Stimulated activated CD4-positive, alpha-beta T cell treated with anti-CD3 and anti-CD28 coated beads, Interleukin-15, amount 100 ng/mL, for 1 hour (primary cell): ENCODE measurements at places on chromosomes 6 and 20.

- no peak for DNase-seq
Measured at GRCh38 chr6:6689400-6690143, 101.1 kb downstream of the LY86 start.

DNA sequence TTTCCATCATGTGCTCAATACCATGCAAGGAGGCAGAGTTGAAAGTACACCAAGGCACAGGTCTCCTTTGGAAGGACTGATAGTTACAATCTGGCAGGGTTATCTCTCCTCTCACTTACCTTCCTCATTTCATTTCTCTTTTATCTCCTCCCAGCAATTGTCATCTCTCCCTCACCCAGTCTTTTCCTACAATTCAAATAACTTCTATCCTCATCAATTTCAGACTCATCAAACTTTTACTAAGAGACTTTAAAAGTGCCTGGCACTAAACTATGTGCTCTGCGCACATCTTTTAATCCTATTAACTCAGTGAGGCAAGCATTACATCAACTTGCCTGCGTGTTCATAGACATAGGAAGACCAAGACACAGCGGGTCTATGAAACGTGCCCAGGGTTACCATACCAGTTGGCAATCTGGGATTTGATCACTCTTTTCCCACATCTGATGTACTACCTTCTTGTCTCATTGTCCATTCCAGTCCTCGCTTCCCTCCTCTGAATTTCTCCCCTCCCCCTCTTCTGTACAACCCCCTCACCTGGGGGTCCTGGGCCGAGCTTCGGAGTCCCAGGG, 1.2 kb downstream of the VARS1 start:
- no peak for DNase-seq

- DNase-seq: no peak
Measured at GRCh38 chr20:23166563-23166962, 80.4 kb upstream of the CD93 start.

DNA sequence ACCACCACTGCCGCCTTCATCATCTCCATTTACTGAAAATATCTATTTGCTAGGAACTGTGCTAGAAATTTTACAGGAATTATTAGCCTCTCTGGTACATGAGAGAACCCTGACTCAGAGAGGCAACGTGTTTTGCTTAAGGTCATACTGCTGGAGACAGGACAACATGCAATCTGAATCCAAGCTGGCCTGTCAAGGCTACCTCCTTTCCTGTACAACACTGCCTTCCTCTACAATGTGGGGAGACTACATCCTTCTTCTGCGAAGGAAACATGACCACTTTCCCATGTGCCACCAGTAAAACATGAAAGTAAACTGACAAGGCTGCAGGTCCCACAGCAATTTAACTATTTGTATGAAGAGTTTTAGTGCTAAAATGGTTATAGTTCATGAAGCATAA, 200.9 kb downstream of the BACH2 start:
- no peak for DNase-seq

- DNase-seq: no peak
Measured at GRCh38 chr6:159376516-159377158, 207.4 kb downstream of the FNDC1 start.

GRCh38 chr6:74782346-74782745, 423.5 kb downstream of the COL12A1 start:
- no peak for DNase-seq

- DNase-seq: no peak
Measured at GRCh38 chr6:45690846-45691245, 313.1 kb upstream of the SUPT3H start.

- no peak for DNase-seq
Measured at GRCh38 chr6:16230953-16231352, 7.4 kb upstream of the GMPR start.

DNA sequence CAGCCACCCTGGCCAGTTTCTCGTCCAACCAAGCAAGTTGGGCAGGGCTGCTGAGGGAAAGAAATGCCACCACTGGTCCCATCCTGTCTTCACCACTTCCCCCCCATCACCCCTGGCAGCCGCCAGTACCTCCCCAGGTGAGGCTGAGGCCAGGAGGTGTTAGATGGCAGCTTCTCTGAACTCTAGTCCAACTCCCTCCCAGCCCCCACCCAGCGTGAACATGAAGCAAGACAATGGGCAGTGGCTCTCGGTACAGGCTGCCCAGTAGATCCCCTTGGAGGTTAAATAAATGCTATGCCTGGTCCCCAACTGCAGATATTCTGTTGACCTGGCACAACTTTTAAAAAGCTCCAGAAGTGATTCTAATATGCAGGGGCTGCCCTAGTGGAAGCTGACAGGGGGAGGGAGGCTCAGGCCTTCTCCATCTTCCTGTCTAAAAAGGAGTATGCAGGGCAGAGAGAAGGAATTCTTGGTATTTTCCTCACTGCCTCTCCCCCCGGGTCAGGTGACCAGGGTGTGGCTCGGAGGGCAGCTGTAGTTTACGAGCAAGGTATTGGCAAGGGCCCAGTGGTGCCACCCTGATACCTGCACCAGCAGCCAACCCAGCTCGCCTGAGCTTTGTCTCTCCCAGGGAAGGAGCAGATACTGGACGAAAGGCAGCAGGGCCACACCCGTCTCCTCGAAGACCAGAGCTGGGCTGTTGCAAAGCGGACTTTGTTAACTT, 25.7 kb downstream of the KCNK5 start:
- DNase-seq: no peak

GRCh38 chr6:73263570-73263909, 544 bp upstream of the KHDC1 start:
- no peak for DNase-seq

DNA sequence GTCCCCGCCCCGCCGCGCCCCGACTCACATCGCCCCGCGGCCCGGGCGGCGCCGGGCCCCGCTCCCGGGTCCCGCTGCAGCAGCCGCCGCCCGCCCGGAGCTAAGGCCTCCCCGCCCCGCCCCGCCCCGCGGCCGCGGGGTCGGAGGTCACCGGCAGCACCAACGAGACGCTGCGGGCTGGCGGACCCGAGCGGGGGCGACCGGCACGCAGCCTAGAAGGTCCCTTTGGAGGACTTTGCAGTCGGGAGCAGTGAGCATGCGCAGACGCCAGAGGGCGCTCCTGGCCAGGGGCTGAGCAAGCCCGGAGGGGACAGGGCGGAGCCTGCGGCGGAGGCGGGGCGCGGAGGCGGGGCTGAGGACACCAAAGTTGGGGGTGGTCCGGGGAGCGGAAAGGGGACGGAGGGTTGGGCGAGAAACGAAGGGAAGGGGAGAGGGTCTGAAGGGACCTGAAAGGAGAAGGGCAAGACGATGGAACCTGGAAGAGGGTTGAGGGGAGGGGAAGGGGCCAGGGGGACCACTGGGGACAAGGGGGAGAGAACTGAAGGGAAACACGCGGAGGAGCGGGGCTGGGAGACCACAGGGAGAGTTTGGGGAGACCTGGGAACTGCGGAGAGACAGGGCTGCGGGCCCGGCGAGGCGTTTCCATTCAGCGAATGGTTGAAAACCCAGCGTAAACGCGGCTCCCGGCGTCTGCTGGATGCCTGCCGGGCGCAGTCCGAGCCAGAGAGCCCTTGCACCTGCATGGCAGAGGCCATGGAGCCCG, at the start of gene FRS3:
Gene FRS3 (minus strand): TSS at position 113 of the 763 bp plus-strand sequence. CDS start 2,913 bp downstream, outside the sequence.
- DNase-seq: peak; percentile 99

DNA sequence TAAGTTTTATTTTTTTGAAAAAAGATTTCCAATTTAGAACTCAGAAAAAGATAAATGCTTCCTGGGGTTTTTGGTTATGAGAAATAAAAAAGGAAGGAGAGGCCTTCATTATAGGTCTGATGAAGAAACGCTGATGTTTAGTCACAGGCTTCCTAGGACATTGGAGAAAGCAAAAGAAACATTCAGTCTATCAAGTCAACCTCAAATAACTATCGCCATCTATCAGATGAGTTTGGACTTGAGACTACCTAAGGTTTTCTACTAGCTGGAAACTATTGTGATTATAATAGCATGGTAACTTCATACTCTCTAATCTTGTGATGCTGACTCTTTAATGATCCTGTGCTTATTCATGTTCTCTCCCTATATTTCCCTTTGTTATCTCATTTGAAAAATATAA, 171.3 kb downstream of the TPBG start:
- no peak for DNase-seq

DNA sequence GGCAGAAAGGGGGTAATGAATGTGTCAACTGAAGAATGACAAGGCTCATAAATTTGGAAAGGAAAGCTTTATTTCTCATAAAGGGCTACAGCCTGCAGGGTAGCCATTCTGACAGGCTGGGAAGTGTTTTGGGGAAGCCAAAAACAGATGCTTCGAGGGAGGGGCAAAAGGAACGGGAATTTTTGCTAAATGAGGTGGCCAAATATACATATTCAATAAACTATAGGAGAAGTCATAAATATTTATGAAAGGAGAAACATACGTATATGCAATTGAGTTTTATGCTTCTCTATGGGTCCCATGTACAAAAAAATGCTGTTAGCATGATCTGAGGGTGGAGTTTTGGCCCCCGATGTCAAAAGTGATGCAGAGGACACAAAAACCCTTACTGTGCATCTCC, 180.7 kb downstream of the FNDC1 start:
- no peak for DNase-seq

DNA sequence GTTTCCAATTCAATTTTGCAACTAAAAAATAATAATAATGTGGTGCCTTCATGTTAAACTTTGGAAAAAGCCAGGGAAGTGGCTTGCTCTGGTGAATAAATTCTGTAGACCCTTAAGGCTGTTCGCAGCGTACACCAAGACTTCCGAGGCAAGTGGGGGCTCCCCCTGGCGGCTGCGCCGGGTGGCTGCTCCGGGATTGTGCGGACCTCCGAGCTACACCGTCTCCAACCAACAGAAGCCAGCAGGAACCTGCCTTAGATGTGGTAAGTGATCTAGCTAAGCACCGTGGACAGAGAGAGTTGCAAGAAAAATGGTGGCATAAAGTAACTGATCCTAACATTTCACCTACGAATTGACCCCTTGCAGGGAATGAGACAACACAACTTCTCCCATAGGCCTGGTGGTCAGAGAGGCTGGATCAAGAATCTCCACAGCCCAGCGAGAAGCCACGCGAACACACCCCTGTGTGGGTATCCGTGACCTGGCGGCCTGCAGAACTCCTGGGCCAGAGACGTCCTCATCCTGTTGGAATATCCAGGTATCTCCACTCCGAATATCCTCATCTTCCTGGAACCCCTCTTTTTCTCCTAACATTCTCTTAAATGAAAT, 69.6 kb downstream of the TBXT start:
- peak; percentile 46 for DNase-seq

DNA sequence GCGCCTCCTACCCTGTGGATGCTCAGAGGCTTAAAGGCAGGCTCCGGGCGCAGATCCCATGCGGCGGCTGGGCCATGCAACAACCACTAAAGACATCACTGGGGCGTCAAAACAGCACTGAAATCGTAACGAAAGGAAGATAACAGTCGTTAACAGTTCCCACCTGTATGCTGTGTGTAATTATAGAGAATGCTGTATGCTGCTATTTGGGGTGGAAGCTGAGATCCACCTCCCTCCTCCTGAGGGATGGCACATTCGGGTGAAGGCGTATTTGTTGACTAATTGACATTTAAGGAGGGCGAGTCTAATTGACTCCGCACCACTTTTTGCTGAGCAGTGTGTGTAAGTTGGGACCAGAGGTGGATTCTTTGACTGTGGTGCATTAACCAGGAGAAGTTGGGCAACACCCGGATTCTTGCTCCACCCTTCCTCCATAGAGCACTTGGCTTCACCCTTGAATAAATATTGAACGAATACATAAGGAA, 687 bp downstream of the SLC35A1 start:
- DNase-seq: no peak

DNA sequence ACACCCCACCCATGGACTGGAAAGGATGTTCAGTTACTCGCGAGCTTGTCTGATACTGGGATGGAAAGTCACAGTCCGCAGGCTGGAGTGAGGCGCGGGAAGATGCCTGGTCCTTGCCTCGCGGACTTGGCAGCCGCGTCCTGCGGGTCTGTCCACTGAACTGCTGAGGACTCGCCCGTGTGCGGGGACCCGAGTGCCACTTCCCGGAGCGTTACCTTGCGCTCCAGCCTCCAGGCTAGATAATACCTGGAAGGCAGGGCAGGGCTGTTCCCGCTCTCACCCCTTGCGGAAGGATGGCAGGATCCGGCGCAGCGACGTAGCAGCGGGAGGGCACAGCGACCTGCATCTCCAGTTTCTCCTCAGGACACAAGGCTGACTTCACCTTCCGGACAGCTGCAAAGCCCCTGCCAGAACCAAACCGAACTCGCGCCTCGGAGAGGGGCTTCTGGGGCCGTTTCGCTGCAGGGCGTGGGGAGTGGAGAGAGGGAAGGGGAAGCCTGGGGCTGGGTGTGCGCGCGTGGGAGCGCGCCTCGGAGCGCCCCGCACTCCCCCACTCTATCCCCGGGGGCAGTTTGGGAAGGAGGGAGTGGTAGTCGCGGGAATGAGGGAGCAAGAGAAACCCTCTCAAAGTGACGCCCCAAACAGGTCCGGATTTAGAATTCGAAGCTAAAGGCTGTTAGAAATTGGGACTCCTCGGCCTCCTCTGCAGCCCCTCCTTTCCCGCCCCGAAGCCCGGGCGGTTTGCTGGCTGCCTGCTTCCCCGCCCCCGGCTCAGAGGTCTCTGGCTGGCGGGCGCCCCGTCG, at the start of gene KCNQ5:
Gene KCNQ5 (plus strand): TSS at position 774 of the 803 bp plus-strand sequence.
- DNase-seq: peak; percentile 10

GRCh38 chr6:121482004-121482693, 46.7 kb downstream of the GJA1 start:
- no peak for DNase-seq

- no peak for DNase-seq
Measured at GRCh38 chr6:136524339-136524935, 25.8 kb downstream of the MAP7 start.

DNA sequence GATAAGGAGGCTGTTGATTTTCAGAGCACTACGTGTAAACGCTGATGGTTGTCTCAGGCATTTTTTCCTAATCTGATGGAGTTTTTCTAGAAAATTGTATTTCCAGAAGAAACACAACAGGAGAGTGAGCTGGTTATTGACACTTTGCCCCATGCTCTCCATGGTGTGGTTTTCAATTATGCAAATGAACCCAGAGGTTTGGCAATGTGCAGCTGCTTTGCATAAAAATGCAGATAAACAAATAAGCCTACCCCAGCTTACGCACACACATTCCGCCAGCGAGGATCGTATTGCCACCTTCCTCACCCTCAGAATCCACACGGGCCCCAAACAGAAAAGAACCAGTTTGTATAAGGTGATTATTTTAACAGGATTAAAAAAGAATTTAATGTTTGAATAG, 45.1 kb upstream of the FRMD1 start:
- no peak for DNase-seq

GRCh38 chr6:151630387-151630786, 136.6 kb downstream of the CCDC170 start:
- no peak for DNase-seq

DNA sequence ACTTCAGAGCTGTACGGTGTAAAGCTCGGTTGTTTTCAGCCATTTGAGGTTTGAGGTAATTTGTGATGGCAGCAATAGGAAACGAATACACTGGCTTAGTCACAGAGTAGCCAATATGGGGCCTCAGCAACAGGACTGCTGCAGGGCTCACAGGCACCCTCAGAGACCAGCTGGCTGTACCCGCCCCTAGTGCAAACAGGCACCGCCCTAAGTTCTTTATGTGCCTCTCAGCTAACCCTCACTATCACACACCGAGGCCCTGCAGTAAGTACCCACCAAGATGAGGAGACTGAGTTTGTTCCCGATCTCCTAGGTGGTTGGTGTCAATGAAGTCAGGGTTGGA, 11.2 kb upstream of the SERPINB9 start:
- DNase-seq: no peak
